ENCODE measurements at places on chromosomes 11 and 22.

DNA sequence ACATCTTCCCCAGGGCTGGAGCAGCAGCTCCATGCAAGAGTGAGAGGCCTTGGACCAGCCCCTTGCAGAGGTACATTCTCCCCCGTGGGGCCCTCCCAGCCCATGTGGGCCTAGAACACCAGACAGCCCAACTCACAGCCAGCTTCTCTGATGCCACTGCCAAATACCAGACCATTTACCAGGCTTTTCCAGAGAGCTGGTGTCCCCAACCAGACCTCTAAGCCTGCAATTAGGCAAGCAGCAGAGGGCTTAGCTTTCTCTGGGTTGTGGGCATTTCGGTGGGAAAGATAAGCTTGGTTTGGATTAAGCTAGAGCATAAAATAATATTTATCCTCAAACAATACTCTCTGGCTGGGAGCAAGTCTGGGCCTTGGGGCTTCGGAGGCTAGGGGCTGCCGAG is 75.6 kb downstream of the TP53I11 start:
- DNase-seq = no peak

DNA sequence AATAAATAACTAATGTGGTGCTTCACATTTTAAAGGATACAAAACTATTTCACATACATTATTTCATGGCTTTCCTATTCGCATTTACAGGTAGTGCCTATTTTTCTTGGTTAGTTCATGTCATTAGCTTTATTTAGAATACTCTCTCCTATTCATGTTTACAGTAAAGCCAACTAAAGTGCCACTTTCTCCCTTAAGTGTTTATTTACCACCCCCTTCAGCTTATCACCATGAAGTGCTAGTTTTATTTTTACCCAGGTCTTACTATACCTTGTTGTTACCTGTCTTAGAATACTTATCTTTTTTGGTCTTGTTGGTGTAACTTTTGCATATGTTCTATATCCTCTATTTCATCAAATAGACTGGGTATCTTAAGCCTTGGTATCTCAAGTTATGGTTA is 715.2 kb upstream of the TENM4 start:
- no peak for DNase-seq

GRCh38 chr11:88344869-88345268 is 7.3 kb upstream of the CTSC start:
- DNase-seq = no peak

GRCh38 chr11:111359223-111360149 is 19.6 kb downstream of the POU2AF1 start:
- DNase-seq = no peak

DNA sequence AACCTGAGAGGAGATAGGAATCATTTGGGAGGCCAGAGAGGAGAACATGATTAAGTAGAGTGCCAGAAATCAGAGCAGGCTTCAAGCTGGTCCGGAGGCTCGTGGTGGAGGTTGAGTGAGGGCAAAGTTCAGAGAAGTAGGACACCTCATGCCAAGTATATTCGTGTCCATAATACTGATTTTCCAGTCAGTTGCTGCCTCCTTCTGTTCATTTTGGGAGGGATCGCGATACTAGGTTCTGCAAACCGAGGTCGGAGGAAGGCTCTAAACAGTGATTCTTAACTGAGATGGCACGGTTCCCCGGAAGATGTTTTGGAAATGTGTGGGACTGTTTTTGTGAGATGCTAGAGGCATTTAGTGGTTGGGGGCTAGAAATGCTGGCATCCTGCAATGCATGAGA is 13.6 kb upstream of the CD3E start:
- no peak for DNase-seq

DNA sequence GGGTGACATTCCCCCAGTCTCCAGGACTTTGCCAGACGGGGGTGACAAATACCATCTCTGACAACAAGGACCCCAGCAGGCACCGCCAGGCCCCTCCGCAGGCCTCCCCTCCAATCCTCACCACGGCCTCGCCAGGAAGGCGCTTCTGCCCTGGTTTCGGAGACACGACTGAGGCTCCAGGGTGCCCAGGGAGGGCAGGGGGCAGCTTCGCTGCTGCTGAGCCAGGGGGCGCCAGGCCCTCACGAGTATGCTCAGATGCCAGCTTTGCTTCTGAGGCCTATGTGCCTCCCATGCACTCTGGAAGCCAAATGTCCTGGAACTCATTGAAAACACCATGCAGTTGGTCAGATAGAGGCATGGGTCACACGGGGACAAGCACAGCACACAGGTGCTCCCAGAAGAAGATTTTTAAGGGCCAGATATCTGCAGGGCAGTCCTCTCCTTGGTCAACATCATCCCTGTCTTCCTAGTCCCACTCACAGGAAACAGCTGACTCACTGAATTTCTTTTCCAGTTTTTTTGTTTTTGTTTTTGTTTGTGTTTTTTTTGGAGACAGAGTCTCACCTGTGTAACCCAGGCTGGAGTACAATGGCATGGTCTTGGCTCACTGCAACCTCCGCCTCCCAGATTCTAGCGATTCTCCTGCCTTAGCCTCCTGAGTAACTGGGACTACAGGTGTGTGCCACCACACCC is 19.9 kb downstream of the BID start:
- no peak for DNase-seq
